ENCODE measurements at places on chromosomes 16 and 17.

- no peak for DNase-seq
These were observed 541 bp downstream of the ACACA start for GRCh38 chr17:37405955-37406634.

- no peak for DNase-seq
These were observed 24.8 kb downstream of the RANBP10 start for GRCh38 chr16:67781565-67781921.

GRCh38 chr17:9893411-9894012, 11.6 kb downstream of the RCVRN start:
- DNase-seq: no peak

DNA sequence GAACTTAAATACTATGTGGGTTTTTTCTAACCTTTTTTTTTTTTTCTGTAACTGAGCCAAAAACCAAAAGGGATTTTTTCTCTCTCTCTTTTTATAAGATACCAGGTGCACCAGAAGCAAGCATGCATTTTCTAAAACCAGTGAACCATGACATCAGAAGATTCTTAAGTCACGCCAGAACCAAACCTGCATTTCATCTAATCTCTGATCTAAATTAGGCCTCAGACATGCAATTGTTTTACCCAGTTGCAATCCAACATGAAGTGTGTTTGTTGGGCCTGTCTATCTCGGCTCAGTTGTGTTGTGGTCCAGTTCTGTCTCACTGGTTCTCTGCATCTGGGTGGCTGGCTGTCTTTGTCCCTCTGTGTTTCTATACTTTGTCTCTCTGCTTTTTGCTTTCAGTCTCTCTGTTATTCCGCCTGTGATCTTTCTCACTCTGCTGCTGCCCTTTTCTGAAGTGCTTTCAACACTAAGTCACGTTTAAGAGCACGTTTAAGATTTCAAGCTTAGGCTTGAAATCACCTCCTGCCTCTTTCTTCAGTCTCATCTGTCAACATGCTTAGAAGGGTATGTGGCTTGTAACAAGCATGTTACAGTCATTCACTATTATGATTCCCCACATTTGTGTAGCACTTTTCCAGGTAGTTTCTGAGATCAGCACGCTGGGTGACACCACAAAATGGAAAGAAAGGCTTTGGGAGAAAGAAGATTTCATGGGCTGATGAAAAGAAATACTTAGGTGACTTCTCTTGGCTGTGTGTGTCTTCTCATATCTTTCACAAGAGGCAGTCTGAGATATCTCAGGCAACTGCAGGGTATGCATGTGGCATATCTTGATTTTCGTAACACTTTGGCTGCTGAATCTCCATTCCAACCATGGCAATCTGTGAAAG, 488.9 kb downstream of the SHISA9 start:
- no peak for DNase-seq

GRCh38 chr17:10612957-10613744, 44.0 kb downstream of the MYH3 start:
- DNase-seq: no peak

DNA sequence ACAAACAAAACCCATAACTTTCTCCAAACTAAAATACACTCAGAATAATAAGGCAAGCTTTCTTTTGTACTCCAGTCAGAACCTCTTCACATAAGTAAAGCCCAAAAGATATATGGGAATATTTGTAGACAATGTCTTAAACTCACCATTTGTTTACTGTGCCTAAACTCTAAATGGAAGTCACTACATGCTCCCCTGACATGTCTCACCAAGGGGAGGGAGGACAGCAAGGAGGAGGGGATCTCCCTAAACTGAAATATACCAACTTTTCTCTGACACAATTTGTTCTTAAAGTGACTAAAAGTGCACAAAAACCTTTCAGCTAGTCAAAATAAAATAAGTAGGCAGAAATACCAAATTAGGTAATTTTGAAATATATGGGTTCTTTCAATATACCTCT, 38.5 kb downstream of the GRB7 start:
- no peak for DNase-seq

- DNase-seq: no peak
These were observed 3.4 kb upstream of the KRTAP4-12 start for GRCh38 chr17:41127371-41127770.

- DNase-seq: no peak
These were observed 141.6 kb upstream of the XYLT1 start for GRCh38 chr16:17612336-17612735.

GRCh38 chr17:8577868-8578267, 52.7 kb downstream of the MYH10 start:
- no peak for DNase-seq

DNA sequence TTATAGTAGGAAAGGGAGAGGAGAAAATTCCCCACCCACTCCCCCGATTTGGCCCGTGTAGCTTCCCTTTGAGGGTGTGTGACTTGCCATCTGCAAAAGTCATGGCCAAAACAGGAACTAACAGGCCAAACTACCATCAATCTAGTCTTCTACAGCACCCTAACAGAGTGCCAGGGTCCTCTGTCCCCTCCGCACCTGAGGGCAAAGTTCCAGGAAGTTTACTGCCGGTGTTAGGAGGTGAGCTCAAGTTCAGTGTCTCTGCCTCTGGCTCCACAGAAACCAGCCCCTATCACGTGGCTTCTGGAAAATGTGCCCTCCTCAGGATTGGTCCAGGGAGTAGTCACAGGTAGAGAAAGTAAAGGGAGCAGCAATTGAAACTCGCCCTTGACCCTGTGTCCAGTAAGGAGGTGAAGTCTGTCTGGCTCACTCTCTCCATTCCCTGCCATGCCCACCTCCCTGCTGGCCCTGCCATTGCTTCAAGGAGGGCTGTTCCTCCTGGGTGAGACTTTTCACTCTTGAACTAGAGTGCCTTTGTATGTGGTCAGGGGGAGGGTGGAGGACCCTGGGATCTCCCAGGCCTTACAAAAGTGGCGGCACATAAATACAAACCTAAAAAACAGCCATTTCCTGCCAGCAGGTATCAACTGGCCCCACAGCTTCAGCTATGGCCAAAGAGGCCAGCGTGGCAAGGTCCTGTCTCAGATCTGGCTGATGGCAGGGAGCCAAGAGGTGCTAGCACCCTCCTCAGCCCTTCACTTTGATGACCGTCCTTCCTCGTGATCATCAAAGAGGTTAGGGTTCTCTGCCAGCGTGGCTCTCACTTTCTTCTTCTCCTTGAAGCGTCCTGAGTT, 5.3 kb downstream of the PRR15L start:
- no peak for DNase-seq

GRCh38 chr16:77373726-77374125, 61.1 kb downstream of the ADAMTS18 start:
- no peak for DNase-seq

GRCh38 chr17:1649844-1650501, at the start of gene RILP:
RILP (minus strand) TSS chr17:1649866; CDS start chr17:1649804, 62 bp downstream.
- DNase-seq: no peak

DNA sequence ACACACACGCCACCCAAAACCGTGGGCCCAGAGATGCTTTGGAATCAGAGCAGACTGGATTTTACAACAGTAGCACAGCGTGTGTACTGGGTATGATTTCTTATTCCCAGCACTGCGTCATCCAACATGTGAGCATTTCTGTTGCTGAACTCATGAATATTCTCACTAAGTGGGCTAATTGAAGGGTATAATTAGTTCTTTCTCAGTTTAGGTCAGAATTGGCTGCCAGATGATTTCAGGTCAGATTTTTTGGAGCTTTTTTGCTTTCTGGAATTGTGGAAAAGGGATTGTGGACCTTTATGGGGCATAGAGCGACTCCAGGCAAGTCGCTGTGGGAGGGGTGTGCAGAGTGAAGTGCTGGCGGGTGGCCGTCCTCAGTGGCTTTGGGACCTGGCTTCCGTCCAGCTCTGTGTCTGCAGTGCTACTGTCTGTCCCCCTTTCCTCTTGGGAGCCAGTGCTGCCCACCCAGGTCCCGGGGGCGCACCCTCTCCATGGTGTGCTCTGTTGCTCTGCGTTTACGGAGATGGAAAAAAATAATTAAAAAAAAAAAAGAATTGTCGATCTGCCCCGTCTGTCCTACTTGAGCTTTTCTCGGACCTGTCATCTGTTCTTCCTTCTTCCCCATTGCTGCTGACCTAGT, 25.0 kb downstream of the FOXK2 start:
- no peak for DNase-seq

GRCh38 chr17:20993863-20994778, 48.7 kb downstream of the USP22 start:
- DNase-seq: no peak

DNA sequence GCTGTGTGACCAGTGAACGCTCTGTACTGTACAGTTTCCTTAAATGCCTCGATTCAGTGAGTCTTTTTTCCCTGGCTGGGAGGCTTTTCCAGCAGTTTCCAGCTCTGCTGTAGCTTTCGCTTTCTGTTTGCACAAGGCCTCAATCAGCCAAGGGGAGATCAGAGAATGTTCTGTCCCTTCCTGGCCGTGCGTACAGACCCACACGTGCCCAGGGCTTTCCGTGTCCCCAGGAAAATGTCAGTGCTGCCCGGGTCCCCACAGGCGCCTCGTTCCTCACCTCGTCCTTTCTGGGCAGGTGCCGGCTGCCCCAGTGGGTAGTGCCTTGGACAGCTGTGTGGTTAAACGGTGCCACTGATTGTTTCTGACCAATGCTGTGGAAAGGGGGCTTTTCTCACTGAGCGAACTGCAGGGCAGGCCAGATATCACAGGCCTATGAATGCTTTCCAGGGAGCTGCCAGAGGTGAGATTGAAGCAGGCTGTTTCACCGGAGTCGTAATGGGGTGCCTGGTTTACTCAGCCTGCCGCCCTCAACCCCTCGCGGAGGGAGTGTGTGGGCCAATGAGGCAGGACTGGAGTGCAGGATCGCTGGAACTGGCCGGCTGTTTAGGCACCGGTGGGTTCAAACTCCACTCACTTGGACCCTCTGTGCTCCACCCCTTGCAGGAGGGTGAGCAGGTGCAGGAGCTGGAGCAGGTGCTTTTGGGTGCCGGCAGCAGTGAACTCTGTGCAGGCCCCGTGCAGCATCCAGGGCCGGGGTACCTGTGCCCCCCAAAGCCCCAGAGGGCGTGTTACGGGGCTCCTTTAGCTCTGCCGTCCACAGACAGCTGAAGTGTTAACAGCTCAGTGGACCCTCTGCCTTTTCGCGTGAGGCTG, 44.4 kb downstream of the ZNF778 start:
- no peak for DNase-seq

DNA sequence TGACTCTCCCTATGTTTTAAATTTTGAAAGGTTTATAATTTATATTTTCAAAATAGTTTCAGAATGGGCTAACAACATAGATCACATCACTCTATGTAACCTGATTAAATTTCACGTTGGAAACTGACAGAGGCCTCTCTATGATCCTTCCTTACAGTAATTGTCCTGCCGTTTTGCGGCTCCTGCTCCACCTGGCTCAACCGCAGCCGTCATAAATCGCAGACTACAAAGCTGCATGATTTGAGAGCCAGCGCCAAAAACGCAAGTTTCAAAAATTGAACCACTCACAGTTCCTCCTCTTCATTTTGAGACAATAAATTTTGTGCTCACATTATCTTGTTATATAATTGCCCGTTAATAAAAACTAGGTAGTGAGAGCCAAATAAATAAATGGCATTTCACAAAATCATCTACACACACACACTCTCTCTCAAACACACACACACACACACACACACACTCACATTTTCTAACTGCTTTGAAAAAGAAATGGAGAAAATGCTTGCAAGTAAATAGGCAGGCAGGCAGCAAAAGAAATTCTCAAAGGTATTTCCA, 263.1 kb upstream of the PSMD7 start:
- DNase-seq: no peak

- DNase-seq: no peak
These were observed 28.9 kb downstream of the COX10 start for GRCh38 chr17:14098246-14098645.

DNA sequence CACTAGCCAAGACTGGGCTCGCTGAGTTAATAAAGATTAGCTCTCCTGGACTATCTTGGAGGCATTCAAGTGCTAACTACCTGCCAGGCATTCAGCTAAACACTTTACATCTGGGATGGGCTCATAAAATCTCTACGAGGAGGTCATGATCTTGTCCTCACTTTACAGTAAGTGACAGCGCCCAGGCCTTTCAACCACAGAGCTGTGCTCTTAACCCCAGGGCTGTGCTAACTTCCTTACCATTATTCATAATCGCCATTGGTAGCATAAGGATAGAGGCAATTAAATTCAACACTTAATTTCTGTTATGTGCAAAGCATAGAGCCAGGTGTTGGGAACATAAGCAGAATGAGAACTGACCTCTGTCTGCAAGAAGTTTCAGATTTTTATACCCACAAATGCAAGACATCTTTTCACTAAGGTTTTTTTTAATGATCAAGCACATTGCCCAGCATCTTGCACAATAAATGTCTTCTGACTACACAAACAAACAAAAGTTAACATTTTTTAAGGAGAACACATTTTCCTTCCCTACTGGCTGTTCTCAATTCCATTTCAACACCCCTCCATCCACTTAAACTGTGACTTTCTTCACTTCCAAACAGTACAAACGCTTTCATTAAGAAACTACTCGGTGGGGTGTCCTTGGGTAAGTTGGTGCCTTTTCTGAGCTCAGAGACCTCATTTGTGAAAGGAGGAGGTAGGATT, 172.3 kb downstream of the C16orf78 start:
- no peak for DNase-seq

- no peak for DNase-seq
These were observed 78.2 kb downstream of the AMFR start for GRCh38 chr16:56347166-56347565.

DNA sequence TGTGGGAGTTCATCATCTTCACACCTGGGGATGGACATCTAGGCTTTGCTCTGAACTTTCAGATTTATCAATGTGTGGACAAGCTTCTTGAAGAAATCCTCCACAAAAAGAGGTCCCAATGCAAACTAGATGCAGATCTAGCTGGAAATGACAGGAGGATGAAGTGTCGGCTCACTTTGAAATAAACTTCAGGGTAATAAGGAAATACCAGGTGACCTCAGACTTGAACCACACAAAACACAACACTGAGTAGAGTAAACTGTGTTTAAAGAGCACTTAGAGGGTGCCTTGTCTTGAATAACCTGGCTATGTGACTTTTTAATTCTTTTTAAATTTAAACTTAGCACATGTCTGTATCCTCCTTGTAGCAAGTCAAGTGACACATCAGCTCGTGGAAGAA, 27.2 kb upstream of the TEKT3 start:
- no peak for DNase-seq

DNA sequence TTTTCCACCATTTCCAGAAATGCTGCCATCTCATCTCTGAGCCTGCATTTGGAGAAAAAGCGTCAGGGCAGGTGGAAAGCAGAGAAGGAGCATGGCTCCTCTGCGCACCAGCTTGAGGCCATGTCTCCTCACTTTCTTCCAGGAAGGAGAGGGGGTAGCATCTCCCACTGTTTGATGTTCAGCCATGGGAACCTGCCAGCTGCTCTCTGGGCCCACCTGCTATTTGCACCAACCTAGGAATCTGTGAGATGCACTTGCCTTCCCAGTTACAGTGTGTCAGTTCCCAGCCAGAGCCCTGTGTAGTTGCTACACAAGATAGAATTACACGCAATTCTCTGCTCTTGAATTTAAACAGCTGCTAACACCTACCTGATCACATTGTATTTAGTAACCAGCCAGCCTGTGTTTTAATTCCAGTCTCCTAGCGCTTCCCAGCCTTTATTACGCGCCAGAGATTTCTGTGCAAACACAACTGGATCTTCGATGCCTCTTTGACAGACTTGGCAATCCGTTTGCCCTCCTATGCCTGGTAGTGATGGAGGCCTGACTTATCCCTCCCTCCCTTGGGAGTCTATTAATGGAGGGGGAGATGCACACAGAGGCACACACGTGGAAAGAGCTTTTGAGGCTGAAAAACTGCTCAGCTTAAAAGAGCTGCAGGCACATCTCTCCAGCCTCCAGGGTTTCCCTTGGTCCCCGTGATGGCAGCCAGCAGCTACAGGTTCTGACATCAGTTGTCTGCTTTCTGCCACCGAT, 98.1 kb upstream of the SEC14L1 start:
- no peak for DNase-seq

GRCh38 chr16:67186550-67186950, 2.8 kb upstream of the MATCAP1 start:
- no peak for DNase-seq

- DNase-seq: no peak
These were observed 87.4 kb downstream of the USP32 start for GRCh38 chr17:60304502-60304901.
